Astrocyte of the cerebellum (primary cell): ENCODE measurements at places on chromosomes 2 and 18.

GRCh38 chr2:69578198-69578540, 65.4 kb downstream of the AAK1 start:
- DNase-seq, result no peak

DNA sequence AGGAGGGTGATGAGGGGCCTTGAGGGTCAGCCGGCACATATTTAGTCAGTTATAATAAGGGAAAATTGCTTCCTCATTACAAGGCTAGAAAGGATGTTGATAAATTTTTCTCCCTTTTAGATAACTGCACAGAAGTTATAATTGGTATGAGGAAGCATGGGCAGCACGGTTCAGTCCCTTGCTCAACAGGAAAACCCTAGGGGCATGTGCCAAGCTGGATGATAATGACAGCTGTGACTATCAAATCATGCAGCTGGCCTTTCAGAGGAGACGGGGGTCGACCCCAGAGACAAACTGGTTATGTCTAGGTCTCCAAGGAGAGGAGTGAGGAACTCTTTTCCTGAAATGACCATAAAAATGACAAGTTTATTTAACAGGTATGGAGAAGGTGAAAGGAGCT, 448.1 kb upstream of the VRK2 start:
- DNase-seq, result no peak

DNA sequence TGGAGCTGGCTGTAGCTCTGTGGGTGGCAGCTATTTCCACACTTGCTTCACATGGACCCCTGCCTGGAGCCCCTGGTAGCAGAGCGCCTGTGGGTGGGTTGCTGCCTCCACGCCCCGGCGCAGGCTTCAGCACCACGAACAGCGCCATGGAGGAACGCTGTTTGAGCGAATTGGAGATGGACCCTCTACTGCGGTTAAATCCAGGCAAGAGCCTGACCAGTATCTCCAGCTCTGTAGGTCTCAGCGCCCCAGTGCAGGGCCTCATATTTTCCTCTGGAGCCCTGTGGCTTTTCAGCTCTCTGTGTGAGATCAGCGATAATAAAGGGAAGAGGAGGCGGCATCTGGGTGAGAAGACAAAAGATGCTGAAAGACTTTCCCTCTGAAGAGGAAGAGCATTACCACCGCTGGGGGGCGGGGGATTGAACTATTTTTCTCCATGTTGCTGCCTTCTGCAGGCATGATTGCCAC, 12.0 kb downstream of the ONECUT2 start:
- no peak for DNase-seq

DNA sequence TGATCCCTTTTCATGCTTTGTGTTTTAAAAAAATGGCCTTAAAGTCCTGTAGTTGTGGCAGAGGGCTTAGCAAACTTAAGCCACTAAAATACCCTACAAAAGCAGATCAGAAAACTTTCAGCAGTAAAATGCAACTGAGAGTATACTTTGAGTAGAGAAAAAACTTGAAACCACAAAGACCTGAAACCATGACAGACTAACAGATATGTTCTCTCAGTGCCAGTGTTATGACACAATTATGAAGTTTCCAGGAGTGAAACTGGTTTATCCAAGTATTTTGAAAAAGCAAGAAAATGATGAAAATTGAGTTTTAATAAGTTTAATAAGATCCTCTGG, 74.5 kb downstream of the SPRED2 start:
- no peak for DNase-seq

DNA sequence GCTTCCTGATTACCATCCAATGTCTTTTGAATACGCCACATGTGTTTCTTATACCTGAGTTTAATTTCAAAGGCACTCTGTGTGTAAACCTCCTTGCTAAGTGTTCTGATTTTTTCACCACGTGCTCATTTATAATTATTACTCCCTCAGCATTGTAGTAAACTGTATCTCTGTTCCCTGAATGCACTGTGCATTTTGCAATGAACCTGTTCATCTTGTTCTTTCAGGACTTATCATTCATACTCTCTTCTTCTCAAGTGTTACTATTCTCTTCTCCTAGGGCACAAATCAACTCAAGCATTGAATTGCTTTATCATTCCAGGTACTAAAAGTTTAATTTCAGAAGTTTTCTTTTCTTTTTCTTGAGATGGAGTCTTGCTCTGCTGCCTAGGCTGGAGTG, 383.4 kb upstream of the TRIB2 start:
- no peak for DNase-seq

DNA sequence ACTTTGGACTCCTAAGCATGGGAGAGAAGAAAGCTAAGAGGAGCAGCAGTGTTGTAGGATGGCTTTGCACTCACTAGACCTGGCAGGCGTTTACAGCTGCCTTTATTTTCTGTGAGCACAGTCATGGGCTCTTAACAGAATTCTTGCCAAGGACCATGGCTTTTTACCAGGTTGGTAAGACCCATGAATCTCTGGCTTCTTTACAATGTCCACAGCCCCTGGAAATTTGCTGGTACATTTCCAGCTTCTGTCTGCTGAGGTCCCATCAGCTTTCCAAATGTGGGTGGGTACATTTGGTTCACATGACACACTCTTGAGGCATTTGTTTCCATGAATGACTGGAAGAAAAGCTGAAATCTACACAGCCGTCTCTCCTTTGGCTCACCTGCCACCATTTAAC, 162.7 kb downstream of the PPP1R1C start:
- DNase-seq, result peak; percentile 22

GRCh38 chr18:74982946-74983635, 225.8 kb downstream of the PTGR3 start:
- DNase-seq, result no peak

GRCh38 chr18:10050956-10051355, 137.1 kb downstream of the VAPA start:
- no peak for DNase-seq

- DNase-seq, result no peak
Measured at GRCh38 chr2:68846091-68846490, 25.1 kb downstream of the BMP10 start.

DNA sequence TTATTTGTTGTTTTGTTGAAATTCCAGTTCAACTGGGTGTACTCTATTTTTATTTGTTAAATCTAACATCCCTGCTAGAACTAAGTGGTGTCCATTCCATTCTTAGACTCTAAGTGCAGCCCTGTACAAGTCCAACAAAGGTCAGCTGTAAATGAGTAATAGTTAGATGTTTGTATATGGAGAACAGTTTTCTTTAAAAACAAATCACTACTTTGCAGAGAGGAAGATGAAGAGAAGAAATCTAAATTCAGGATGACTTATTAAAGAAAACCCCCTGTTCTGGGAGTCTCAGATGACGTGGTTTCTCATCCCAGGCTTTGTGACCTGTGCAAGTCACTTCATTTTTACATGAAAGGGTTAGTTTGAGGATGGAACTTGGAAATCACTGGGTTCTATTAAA, 57.9 kb downstream of the GALNT14 start:
- no peak for DNase-seq

- no peak for DNase-seq
Measured at GRCh38 chr2:143584936-143585335, 455.7 kb downstream of the ARHGAP15 start.

GRCh38 chr2:70030724-70031420, 56.4 kb upstream of the PCBP1 start:
- no peak for DNase-seq

- DNase-seq, result no peak
Measured at GRCh38 chr18:38473535-38473934, 907.9 kb upstream of the CELF4 start.

DNA sequence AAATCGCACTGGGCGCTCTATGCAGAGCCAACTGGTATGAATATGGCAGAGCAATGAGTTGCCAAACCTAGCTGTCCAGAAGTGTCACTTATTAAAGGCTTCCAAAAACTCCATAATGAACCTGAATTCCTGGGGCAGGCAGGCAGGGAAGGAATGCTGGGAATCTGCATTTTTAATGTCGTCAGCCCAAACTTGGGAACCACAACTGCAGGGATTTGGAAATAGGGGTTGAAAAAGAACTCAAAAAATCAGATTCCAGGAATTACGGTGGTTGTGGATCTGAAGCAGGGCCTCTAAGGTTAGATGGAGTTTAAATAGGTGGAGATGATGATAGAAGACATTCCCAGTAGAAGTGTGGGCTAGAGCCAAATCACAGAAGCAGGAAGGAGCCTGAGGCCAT, 15.0 kb downstream of the NCKAP5 start:
- DNase-seq, result no peak

GRCh38 chr18:9764011-9764481, 55.9 kb downstream of the RAB31 start:
- DNase-seq, result peak; percentile 82

GRCh38 chr2:214710729-214711128, 98.8 kb downstream of the BARD1 start:
- no peak for DNase-seq

DNA sequence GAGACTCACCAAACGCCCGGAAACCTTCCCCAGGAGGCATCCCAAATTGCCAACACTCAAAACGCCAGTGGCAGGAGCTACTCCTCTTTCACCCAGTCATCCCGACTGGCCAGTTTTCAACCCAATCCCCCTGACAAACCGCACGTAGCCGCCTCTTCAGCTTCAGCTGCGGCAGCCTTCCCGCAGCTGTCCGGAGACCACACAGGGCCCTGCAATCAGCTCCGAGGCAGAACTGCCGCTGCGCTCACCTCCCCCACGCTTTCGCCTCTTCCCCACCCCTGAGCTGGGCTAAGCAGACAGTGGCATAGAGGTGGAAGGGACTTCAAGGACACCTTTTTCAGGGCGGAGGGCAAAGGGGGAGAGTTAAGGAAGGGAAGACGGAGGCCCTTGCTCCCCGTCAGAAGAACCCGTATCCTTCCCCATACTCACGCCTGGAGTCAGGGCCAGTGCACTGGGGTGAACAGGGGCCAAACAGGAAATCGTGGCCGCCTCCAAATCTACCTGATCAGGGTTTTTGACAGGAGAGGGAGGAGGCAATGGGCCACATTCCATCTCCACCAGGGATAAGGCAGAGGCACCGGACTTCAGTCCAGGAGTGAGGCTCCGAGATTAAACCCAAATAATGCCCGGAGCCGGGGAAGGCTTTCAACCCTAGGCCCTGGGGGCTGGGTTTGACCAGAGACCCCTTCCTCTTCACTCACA, 16.9 kb downstream of the CYP26B1 start:
- no peak for DNase-seq

DNA sequence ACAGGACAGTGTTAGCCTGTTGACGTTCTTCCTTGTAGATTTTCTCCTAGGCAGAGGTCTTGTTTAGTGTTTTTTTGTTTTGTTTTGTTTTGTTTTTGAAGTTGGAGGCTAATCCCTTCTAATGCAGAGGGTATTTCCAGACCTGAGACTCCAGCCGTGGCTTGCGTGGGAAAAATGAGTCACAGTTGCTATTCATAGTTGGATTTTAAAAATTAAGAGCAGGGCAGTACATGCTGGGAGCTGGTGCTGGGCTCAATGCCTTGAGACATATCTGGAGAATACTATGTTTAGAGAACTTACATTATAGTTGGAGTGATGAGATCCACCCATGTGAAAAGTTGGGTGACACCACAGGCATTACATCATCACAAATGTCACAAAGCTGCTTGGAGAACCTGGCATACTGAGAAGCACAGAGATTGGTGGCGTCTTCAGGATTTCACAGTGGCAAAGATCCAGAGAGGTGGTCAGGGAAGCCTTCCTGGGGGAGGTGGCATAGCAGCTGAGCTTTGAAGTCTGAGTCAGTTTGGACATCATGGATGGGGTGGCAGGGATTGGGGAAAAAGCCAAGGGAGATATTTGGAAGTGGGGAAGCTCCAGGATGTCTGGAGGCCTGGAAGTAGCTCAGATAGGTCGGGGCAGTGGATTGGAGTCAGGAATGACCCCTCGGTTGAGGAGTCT, 249.4 kb downstream of the LOXHD1 start:
- peak; percentile 19 for DNase-seq

DNA sequence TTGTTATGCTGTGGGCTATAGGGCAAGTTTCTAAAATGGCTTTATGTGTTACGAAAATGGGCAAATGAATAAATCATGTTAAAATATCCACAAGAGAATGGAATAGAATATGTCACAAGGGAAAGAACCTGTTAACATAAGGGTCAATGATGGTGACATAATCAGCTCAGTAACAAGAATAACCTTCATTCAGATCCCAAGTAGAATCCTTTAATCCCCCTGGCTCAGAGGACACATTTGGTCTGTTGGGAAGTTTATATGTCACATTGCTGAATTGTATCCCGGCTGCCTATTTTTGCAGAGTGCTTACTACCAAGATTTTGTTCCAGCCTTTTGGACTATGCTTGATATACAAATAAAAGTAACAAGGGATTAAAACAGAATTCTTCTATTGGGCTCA, 13.1 kb upstream of the LGALSL start:
- DNase-seq, result no peak

GRCh38 chr18:63085611-63086010, 234.0 kb downstream of the BCL2 start:
- no peak for DNase-seq

GRCh38 chr2:224958873-224959272, 83.4 kb downstream of the DOCK10 start:
- no peak for DNase-seq

DNA sequence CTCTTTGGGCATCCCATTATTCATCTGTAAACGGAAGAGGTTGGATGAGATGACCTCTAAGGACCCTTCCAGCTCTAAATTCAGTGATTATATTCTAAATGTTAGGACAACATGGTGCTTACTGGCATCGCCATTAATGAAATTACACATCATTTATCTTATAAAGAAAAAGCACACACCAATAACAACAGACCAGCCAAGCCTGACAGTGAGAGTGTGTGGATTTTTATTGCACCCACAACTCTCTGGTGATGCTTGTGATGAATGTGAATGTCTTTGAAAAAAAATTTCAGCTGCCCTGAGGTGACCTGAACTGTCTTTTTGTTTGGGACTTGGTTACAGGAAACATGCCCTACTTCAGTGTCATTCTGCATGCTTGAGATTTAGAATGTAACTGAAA, 513.3 kb upstream of the NRP2 start:
- no peak for DNase-seq
